Natural killer cell (primary cell): ENCODE measurements at places on chromosomes 11 and 22. TPM values are rescaled to one million over a fixed set of nuclear protein-coding genes. Genes with fewer than 3 reads are reported as not detected.

MAML2 gene
- total RNA-seq, result 14.2 TPM

APOL1 gene
- 51.2 TPM for total RNA-seq

SCGB1D2 gene
- total RNA-seq, result not detected

C11orf21 gene
- 325 TPM for total RNA-seq

HSPB2 gene
- total RNA-seq, result not detected

TMPRSS6 gene
- total RNA-seq, result 3.4 TPM

KCNA4 gene
- total RNA-seq, result not detected

MMP12 gene
- not detected for total RNA-seq

PTDSS2 gene
- 21.5 TPM for total RNA-seq

LRP4 gene
- not detected for total RNA-seq

MS4A12 gene
- not detected for total RNA-seq

DNA sequence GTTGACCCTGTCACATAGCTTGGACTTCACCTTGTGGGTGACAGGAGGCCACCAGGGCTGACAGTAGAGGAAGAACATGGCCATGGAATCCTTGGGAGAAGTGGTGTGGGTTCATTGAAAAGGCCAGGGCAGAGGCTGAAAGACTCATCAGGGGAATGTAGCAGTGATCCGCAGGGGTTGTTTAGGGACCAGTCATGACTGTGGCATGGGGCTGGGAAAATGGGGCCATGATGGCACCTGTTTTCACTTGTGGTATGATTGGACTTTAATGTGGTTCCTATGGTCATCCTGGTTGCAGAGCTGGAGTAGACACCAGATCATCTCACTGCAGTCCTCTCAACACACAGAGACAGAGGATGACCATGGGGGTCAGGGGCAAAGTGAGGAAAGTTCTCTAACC is 66.7 kb upstream of the MYEOV start:
- peaks cover 3% of the 10 kb centered on the region for H3K27me3 ChIP-seq
- no peaks in the 10 kb centered on the region for H3K4me1 ChIP-seq
- no peak overlapping the region for H3K27ac ChIP-seq
- H3K36me3 ChIP-seq, result no peaks in the 10 kb centered on the region
- H3K4me3 ChIP-seq, result no peak overlapping the region

DNA sequence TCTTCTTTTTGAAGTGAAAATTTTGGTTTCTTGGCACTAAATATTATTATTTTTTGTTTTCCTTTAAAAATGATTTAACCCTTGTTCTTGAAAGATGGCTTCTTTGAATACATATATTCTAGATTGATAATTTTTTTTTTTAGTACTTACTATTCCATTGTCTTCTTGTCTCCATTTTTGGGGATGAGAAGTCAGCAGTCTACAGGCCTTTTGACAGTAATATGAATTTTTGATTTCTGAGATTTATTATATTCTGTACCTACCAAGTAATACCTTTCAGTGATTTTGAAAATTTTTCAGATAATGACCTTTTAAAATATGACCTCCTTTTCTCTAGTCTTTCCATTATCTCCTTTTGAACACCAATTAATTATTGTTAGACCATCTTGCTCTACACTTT is 294.1 kb upstream of the LARGE1 start:
- H3K36me3 ChIP-seq, result no peaks in the 10 kb centered on the region
- H3K27ac ChIP-seq, result no peak overlapping the region
- H3K4me1 ChIP-seq, result no peaks in the 10 kb centered on the region
- H3K27me3 ChIP-seq, result no peaks in the 10 kb centered on the region
- H3K4me3 ChIP-seq, result no peak overlapping the region

- no peak overlapping the region for H3K27ac ChIP-seq
- H3K4me1 ChIP-seq, result no peaks in the 10 kb centered on the region
- H3K4me3 ChIP-seq, result no peak overlapping the region
These were observed 5.0 kb downstream of the OR10A5 start for GRCh38 chr11:6850526-6850925.

GRCh38 chr11:8720352-8720751 is 37.8 kb downstream of the RPL27A start:
- H3K27me3 ChIP-seq, result no peaks in the 10 kb centered on the region
- no peak overlapping the region for H3K27ac ChIP-seq
- H3K36me3 ChIP-seq, result no peaks in the 10 kb centered on the region
- DNase-seq, result no peak

DNA sequence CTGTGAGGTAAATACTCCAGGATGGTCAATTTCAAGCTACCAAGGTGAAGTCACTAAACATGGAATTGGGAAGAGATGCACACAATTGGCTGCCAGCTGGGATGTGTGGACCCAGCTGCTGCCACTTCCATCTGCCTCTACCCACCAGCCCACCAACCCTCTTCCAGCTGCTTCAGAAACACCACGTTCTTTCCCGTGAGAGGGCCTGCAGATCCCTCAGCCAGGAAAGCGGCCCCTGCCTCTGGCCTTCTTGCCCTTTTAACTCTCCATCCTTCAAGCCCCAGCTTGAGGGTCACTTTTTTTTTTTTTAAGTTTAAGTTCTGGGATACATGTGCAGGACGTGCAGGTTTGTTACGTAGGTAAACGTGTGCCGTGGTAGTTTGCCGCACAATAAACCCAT is 20.0 kb downstream of the PRG3 start:
- H3K27me3 ChIP-seq, result no peaks in the 10 kb centered on the region
- H3K27ac ChIP-seq, result no peak overlapping the region
- H3K4me3 ChIP-seq, result no peak overlapping the region
- H3K36me3 ChIP-seq, result no peaks in the 10 kb centered on the region

DNA sequence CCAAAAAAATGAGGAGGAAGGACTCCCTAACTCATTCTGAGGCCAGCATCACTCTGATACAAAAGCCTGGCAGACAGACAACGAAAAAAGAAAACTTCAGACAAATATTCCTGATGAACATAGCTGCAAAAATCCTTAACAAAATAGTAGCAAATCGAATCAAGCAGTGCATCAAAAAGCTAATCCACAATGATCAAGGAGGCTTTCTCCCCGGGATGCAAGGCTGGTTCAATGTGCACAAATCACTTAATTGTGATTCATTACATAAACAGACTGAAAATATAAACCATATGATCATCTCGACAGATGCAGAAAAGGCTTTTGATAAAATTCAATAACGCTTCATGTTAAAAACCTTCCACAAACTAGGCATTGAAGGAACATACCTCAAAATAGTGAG is 16.4 kb downstream of the MTMR2 start:
- no peaks in the 10 kb centered on the region for H3K27me3 ChIP-seq
- H3K36me3 ChIP-seq, result no peaks in the 10 kb centered on the region
- H3K4me3 ChIP-seq, result no peak overlapping the region
- H3K4me1 ChIP-seq, result no peaks in the 10 kb centered on the region

- no peak overlapping the region for H3K4me3 ChIP-seq
- peak; percentile 64 for DNase-seq
- H3K36me3 ChIP-seq, result peaks cover 46% of the 10 kb centered on the region
- peaks cover 17% of the 10 kb centered on the region for H3K4me1 ChIP-seq
These were observed 5.2 kb downstream of the SCYL1 start for GRCh38 chr11:65530157-65530496.

- no peak overlapping the region for H3K27ac ChIP-seq
- H3K36me3 ChIP-seq, result peaks cover 4% of the 10 kb centered on the region
- no peak overlapping the region for H3K4me3 ChIP-seq
- no peak for DNase-seq
- H3K4me1 ChIP-seq, result no peaks in the 10 kb centered on the region
These were observed 33.9 kb downstream of the ENDOD1 start for GRCh38 chr11:95123556-95123955.

DNA sequence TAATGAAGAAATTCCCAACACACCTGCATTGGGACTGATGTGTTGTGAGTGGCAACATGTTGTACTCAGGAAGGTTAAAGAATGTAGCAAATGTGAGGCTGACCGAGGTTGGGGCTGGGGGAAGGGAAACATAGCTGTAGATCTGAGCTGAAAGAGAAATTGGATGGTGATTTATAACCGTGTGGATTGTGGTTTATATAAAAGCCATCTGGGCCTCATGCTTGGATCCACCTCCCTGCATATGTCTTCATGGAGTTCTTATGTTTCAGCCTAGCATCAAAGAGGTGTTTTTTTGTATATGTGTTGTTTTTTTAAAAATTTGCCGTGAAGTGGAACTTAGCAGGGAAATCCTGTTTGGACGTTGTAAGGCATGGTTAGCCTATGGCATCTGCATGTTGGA is 141.3 kb downstream of the NAV2 start:
- no peaks in the 10 kb centered on the region for H3K4me1 ChIP-seq
- no peak overlapping the region for H3K27ac ChIP-seq
- no peaks in the 10 kb centered on the region for H3K36me3 ChIP-seq
- no peak overlapping the region for H3K4me3 ChIP-seq
- DNase-seq, result no peak

DNA sequence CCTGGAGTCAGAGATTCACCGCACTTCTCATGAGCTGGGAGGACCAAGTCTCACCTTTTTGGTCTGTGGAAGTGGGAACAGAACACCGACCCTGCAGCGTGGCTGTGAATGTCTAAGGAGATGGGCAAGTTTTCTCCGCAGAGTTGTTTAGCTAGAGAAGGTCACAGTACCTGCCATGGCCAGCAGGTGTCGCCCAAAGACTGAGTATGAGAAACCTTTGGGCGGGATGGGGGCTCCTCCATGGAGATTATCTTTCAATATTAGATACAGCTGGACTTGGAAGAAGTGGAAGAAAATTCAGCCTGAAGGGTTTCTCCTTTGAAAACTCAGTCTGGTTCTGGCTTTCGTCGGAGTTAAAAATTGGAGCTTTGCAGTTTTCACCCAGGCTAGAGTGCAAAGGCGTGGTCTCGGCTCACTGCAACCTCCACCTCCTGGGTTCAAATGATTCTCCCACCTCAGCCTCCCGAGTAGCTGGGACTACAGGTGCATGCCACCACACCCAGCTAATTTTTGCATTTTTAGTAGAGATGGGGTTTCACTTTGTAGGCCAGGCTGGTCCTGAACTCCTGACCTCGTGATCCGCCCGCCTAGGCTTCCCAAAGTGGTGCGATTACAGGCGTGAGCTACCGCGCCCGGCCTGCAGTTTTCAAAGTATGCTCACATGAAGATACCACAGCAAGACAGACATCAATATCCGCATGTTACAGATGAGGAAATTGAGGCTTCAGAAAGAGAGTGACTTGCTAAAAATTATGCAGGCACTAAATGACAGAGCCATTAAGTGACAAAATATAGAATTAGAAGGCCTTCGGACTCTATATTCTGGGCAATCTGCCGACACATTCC is 10.7 kb upstream of the DSCAML1 start:
- H3K36me3 ChIP-seq, result no peaks in the 10 kb centered on the region
- peaks cover 15% of the 10 kb centered on the region for H3K4me1 ChIP-seq
- peak; percentile 88 for DNase-seq
- H3K27ac ChIP-seq, result no peak overlapping the region

DNA sequence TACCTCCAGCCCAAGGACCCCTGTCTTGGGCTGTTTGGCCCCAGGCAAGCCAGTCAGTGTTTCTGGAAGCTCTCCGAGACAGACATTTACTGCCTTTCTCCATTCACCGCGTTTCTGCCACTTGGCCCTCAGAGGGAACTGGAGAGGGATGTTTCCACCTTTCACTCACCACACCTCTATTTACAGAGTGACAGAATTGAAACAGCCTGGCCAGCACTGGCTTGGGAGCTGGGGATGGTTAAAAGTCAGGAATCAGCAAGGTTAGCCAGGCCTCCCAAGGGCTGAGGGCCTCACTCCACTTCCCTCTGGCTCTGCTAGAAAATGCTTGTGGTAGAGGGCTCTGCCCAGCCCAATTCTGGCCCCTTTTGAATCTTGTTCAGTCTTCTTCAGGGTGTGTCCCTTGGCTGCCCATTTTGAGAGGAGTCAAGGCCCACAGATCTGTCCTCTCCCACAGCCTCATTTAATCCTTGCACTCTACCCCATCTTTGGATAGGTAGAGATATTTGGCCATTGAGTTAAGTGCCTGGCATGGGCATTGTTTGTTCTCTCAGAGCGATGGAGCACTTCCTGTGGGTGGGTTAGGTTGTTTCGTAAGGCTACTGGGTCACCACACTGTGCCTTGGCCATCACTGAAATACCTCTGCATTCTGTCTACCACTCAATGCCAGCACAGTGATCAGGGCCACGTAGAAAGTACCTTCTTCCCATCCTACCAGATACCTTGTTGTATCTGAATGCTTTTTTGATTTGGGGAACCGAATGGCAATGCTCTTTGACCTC is 119.2 kb downstream of the MICAL2 start:
- H3K4me1 ChIP-seq, result peaks cover 29% of the 10 kb centered on the region
- H3K36me3 ChIP-seq, result peaks cover 43% of the 10 kb centered on the region
- H3K27ac ChIP-seq, result no peak overlapping the region
- no peak for DNase-seq

DNA sequence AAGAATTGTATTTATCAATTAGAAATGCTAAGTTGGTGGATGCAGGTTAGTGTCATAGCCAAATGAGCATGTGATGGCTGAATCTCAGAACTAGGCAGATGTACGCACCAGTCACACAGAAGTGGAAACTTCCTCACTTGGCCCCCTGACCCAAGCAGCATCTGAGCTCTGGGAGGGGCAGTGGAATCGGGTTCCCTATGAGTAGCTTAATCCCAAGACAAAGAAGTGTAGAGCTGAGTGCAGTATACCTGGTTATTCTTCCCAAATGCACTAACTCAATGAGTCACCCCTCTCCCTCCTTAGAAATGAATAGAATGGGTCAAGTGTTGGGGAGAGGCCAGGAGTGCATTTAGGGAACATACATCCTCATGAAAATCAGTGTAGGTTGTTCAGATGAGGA is 224.6 kb downstream of the FAT3 start:
- no peak for DNase-seq
- H3K4me3 ChIP-seq, result no peak overlapping the region
- H3K36me3 ChIP-seq, result no peaks in the 10 kb centered on the region
- no peak overlapping the region for H3K27ac ChIP-seq
- H3K4me1 ChIP-seq, result no peaks in the 10 kb centered on the region

DNA sequence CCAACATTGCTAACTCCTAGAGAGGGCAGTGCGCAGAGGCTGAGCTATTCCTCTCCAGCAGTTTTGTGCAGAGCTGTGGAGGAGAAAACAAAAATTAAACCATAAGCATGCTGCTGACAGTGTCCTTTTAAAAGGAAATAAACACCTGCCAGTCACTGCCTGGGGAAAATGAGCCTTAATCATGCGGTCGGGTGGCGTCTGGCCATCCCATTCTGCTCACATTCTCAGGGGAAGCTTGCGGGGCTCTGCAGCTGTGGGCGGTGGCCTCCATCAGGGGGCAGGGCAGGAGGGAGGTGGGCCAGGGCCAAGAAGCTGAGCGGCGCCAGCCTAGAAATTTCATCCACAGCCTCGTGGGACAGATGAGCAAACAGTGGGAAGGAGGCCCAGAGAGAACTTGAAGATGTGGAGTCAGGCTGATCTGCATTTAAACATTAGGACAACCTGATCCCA is 71.0 kb upstream of the TP53I11 start:
- no peak for DNase-seq
- no peaks in the 10 kb centered on the region for H3K27me3 ChIP-seq
- peaks cover 11% of the 10 kb centered on the region for H3K4me1 ChIP-seq
- H3K4me3 ChIP-seq, result no peak overlapping the region

- peaks cover 68% of the 10 kb centered on the region for H3K4me1 ChIP-seq
- peak overlapping the region; percentile 45 for H3K27ac ChIP-seq
- H3K27me3 ChIP-seq, result no peaks in the 10 kb centered on the region
- no peaks in the 10 kb centered on the region for H3K36me3 ChIP-seq
These were observed 2.4 kb downstream of the KIAA0930 start for GRCh38 chr22:45238076-45238956.

- H3K4me3 ChIP-seq, result no peak overlapping the region
- H3K27me3 ChIP-seq, result no peaks in the 10 kb centered on the region
- DNase-seq, result no peak
- H3K4me1 ChIP-seq, result no peaks in the 10 kb centered on the region
- no peak overlapping the region for H3K27ac ChIP-seq
- no peaks in the 10 kb centered on the region for H3K36me3 ChIP-seq
These were observed 1630.8 kb upstream of the TENM4 start for GRCh38 chr11:81071606-81072005.

- H3K27me3 ChIP-seq, result no peaks in the 10 kb centered on the region
- H3K4me1 ChIP-seq, result peaks cover 33% of the 10 kb centered on the region
- H3K36me3 ChIP-seq, result peaks cover 9% of the 10 kb centered on the region
- DNase-seq, result peak; percentile 95
- H3K27ac ChIP-seq, result peak overlapping the region; percentile 81
- H3K4me3 ChIP-seq, result peak overlapping the region; percentile 59
These were observed 1.4 kb downstream of the PNPLA2 start for GRCh38 chr11:819943-820649.
